ENCODE measurements at places on chromosomes 2 and 18.
A peak's percentile ranks its signal among the peaks of the same experiment; 100 is the strongest.

- DNase-seq = peak; percentile 42
Observed at GRCh38 chr2:8851811-8852560, 14.6 kb upstream of the KIDINS220 start.

- no peak for DNase-seq
Observed at GRCh38 chr2:158559252-158559651, 102.5 kb downstream of the PKP4 start.

DNA sequence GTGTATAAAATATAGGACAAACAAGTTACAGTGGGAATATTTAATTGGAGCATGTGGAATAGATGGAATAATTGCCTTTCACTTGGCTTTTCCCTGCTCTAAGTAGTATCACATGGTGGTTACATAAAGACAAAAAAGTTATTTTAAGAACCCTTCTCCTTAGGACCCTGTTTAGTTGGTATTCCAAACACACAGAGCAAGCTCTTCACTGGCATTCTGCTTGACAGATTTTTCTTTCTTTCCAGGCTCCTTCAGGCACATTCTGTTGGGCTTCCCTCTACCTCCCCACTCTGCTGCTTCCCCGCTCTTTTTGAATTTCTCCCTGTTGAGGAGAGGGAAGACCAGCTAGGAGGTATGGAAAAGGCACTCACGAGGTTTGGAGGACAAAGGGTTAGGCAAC, 29.0 kb upstream of the DARS1 start:
- DNase-seq = no peak

DNA sequence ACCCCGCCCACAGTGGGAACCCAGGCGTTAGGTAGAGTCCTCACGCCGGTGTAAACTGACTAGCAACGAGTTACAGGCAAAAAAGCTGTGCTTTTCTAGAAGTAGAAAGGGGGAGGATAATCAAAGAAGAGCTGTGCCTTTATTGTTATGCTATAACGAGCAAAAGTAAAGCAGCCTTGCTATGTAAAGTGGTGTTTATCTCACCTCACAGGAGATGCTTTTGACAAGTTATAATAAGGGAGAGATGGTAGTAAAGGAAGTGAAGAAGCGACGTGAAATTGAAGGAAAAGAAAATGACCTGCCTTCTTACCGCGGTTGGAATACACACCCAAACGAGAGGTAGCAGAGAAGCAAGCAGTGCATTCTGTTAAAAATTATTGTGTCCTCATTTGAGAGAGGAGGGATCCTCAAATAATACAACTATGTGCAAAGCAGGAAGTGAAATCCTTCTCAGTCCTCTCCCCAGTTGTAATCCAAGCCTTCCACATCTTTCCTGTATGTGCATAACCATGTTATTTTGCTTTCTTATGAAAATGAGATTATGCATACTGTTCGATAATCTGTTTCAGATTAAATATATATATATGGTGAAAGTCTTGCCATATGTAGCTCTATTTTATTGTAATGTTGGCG, 962 bp downstream of the TANK start:
- no peak for DNase-seq

- DNase-seq = no peak
Observed at GRCh38 chr2:73111073-73112025, 1.4 kb downstream of the RAB11FIP5 start.

DNA sequence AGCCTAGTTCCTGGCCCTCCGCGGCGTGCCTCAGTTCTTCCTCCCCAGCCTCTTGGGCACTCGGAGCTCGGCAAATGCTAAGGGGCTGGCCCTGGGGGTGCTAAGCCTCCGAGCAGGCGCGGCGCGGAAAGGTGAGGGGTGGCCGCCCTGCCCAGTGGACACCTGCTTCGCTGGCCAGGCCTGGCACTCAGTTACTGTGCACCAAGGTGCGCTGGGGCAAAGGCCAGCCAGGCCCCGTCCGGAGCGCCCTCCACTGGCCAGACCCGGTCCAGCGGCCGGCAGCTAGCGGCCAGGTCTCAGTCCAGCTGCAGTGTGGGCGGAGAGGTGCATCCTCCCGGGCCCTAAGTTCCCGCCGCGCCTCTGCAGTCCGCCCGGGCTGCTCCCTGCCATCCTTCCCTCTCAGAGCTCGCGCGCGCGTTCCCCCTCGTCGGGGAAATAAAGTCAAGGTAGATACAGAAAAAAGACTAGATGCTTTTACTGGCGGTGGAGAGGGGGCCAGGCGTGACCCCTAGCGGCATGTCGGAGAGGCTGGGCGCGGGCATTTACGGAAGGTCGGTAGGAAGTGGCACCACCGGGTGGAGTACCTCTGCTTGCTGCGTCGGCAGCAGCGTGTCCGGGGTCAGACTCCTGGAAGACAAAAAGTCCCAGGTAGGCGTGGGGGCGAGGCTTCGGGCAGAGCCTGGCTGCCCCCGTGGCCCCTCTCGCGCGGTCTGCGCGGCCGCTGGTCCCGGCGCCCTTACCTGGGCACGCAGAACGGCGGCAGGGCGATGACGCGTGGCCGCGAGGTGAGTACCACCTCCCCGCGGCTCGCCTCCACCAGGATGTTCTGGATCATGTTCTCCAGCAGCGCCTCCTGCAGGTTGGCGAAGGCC, 9.4 kb upstream of the CRYBA2 start:
- peak; percentile 15 for DNase-seq

GRCh38 chr18:21960189-21960588, 209.2 kb upstream of the GATA6 start:
- DNase-seq = peak; percentile 95

Measured in amniotic epithelial cell (primary cell).